Glomerular endothelial cell (primary cell): ENCODE measurements at places on chromosomes 1 and 21.
A peak's percentile ranks its signal among the peaks of the same experiment; 100 is the strongest.

DNA sequence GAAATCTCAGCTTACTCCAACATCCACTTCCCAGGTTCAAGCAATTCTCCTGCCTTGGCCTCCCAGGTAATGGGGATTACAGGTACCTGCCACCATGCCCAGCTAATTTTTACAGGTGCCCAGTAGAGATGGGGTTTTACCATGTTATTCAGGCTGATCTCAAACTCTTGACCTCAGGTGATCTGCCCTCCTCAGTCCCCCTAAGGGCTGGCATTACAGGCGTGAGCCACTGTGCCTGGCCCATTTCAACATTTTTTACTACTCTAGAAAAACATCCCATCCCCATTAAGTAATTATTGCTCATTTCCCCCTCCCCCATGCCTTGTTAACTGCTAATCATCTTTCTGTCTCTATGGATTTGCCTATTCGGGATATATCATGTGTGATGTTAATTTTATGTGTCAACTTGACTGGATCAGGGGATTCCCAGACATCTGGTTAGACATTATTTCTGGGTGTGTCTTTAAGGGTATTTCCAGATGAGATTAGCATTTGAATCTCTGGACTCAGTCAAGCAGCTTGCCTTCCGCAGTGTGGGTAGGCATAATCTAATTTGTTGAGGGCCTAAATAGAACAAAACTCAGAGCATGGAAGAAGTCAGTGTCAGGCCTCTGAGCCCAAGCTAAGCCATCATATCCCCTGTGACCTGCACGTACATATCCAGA, 33.0 kb upstream of the ZBTB8B start:
- DNase-seq, result no peak

DNA sequence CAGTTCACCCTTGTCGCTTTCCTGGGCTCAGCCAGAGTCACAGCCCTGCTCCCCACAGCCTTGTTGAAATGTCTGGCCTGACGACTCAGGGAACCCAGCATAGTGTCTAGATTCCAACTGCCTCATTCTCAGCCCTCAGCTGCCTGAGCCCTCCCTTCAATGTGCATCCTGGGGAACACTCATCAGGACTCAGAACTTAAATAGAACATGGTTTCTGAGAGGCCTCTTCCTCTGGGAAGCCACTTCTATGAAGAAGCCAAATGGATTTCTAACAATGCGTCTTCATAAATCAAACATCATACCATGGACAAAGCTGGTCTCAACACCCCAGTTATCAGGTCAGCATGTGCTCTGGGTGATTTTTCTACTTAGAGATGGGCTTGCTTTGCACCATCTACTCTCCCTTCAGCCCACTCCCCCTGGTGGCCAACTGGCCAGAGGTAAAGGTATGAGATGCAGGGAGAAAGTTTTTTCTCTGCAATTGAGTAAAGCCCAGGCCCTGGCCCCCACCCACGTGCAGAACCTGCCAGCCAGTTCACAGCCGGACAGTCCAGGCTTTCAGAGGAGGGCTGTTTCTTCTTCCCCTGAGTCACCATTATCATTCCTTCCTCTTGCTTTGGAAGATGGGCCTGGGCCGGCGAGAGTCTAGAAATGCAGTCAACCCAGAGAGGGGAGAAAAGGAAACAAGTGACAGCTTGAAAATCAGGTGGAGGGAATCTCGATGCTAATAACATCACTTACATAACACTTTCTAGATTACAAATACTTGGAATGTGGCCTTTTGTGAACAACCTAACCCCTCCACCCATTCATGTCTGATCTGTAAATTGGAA, 32.1 kb downstream of the CD244 start:
- peak; percentile 3 for DNase-seq

GRCh38 chr1:202873026-202873425, 15.9 kb downstream of the RABIF start:
- no peak for DNase-seq

- no peak for DNase-seq
Observed at GRCh38 chr1:116988248-116988647, 13.3 kb upstream of the CD101 start.

GRCh38 chr1:237226177-237226944, 184.4 kb downstream of the RYR2 start:
- no peak for DNase-seq

- no peak for DNase-seq
Observed at GRCh38 chr1:43302721-43303470, 2.1 kb downstream of the TIE1 start.

- no peak for DNase-seq
Observed at GRCh38 chr1:119791377-119791776, 19.9 kb downstream of the REG4 start.

DNA sequence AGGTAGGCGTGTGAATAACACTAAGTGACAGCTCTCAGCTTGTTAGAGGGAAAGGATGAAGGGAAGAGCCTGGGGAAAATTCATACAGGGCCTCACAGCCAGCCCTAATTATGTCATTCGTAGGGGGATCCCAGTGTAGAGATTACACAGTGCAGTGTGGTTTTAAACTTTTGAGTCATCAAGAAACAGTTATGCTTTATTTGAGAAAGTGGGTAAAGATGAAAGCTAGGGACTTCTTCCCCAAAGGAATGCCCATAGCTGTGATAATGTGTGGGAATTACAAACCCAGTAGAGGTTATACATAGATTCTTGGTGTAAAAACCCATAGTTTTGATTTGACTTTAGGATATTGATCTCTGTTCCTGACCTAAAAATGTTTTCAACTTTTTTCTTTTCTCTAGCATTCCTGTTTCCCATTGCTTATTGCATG, 1.9 kb downstream of the TTF2 start:
- DNase-seq, result no peak

DNA sequence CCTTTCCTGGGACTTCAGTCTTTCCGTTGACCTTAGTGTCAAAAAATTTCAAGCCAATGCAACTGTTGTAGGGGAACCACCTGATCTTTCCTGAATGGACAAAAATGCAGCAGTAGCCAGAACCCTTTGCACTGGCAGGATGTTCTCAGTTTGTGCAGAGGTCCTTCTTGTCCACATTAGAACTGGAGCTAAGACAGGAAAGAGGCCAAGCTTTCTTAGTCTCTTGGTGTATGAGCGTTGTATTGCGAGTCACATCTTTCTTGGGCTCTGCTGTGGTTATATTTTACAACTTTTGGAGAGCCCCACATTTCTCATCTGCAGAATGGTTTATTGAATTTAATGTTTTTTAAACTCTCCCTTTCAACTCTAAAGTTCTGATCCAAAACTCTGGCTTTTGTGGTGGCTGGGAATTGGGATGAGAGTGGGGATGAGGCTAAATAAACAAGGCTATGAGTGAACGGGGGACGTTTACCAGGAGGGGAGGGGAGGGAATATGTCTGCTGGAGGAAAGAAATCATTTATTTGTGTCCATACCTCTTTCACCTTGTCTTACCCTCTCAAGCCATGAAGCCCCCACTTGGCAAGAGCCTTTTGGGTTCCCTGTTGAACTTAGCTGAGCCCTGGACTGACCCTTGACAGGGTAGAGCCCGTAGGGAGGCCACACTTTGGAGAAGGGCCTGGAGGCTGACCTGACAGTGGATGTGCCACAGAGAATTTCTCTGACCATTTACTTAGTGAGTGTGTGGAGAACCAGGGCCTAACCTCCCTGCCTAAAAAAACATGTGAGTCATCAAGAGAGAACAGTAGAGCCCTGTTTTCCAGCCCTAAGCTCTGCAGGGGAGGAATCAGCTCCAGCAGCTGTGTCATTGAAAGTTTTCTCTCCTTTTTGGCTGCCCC, 586 bp downstream of the CHI3L2 start:
- no peak for DNase-seq

DNA sequence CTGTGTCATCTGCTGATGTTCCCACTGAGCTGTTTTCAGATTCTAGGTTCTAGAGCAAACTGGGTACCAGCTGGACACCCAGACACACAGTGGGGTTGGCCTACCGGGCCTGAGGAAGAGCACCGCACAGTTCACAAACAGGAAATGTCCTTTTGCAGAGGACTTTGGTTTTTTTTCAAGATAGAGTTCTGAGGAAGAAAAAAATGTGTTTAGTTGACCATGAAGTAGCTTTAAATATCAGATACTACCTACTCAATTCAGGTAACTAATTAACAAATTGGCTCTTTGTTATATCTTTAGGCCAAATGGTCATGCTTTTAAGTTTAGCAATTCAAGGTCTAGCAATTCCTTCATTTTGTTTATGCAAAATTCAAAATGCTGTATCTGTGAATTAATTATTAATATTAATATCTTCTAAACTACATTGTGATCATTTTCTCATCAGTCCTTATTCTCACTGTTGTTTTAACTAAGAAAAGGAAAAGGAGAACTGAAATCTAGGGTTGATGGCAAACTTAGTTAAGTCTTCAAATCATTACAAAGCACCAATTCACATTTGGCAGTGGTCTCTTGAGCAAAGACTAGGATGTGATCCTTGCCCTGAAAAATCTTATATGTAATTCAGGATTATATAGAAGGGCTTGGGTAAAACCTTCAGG, 17.2 kb upstream of the NCF2 start:
- no peak for DNase-seq

DNA sequence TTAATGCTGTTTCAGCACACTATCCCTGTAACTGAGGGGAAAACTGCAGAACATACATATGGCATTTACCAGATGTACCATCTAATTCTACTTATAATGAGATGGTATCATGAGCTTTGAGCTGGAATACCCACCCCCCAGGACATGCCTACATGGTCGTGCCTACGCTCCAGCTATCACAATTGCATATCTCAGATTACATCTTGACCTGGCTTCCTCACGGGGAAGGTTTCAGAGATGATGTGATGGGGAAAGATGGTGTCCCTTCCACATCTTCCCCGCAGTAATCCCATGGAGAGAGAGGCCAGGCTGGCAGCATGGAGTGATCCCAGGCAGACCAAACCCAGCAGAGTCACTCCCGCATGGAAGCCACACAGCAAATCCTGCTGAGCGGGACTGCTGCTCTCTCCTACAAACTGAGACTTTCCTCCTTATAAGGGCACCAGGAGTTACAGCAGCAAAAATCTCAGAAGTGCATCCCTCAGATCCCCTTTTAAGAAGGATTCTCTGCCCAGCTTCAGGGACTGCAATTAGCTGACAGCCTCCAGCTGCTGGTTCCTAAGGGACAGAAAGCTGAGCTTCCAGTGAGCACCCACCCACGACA, 67.1 kb downstream of the KCNH1 start:
- DNase-seq, result no peak

- no peak for DNase-seq
Observed at GRCh38 chr1:907611-908451, 15.9 kb upstream of the SAMD11 start.

DNA sequence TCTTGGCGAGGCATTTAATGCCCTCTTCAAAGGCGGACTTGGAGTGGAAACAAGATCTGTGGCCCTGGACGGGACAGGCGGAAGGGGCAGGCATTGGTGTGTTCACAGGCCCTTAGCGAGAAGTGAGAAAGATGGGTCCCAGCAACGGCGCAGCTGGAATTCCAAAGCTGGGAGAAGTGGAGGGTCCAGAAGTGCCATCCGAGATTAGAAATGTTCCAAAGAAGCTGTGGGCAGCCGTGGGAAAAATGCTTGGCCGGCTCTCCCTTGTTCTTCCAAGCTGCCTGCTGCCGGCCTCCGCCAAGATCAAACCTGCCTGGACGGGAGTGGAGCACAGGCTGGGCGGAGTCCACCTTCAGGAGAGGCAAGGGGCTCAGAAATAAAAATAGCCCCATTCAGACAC, 69.4 kb upstream of the ACTRT2 start:
- DNase-seq, result no peak

DNA sequence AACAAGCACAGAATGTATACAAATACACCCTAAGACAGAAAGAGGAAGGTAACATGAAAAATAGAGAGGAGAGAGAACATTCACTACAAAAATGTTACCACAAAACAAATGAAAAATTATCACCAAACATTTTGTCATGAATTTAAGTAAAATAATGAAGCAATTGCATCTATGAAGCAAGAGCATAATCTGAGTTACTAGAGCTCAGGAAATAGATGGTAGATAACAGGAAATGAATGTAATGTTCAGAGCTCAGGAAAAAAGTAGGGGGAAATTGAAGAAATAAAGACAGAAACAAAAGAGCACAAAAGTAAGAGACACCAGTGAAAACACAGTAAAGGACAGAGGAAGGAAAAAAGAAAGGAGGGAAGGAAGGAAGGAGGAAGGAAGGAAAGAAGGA, 19.4 kb downstream of the SEC16B start:
- DNase-seq, result no peak

DNA sequence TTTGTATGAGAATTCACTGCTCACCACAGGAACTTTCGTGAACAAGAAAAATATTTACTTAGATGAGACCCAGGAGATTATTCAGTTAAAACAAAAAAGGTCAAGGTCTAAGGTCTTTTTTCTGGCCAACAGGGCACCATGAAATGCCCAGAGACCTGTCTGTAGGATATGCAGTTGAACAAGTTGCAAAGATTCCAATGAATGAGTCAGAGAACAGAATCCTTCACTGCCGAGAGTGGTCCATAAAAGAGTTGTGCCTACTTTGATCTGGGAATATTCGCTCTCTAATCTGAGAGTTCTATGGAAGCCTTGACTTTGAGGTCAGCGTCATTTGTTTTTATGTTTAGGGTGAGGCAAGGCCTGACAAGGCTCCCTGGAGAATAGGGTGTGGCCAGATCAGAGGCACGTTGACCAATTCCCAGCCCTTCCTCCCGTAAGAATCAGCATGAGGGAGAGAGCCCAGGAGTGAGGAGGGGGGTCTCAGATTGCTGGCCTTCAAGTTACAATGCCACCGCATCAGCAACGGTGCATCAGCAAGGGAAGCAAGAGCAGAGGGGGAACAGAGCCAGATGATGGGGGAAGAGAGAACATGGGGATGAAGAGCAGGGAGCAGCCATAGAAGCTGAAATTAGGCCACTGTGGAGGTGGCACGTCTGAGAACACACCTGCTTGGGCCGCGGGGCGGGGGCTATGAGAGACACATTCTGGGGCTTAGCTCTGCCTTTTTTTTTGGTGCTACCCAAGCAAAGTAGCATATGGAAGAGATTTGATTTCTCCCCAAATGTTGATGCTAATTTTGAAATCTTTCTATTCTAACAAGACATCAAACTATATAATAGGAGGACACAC, 206.4 kb upstream of the RAB4A start:
- DNase-seq, result no peak

GRCh38 chr1:218250492-218250891, 34.6 kb upstream of the RRP15 start:
- DNase-seq, result no peak

DNA sequence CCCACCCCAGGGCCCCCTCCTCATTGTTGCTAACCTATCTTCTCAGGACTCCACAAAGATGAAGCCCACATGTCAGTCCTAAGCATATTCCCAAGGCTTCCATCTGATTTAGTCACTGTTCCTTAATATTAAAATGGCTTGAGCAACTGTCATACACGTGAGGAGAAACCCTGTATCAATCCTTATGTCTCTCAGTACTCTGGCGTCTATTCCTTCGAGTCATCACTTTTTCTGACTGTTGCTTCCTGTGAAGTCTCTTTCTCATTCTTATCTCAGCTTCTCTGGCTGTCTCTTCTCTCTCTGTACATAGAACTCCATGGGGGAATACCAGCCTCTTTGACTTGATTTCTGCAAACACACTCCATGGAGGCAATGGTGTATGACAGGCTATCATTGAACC, 98.4 kb downstream of the C4BPA start:
- DNase-seq, result no peak

DNA sequence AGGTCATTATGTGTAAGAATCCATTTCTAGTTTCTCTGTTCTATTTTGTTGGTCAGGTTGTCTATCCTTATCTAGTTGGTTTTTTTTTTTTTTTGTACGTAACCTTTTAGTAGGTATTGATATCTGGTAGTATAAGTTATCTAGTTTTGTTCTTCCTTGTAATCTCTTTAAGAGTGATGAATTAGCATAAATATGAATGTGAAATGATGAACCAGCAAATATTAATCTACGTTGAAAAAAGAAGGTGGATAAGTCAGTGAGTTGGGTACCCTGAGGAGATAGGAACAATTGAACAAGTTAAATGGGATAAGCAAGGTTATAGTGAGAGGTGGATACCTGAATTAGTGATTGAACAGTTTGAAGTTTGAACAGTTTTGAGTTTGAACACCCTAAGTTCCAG, 33.9 kb downstream of the TTC3 start:
- DNase-seq, result no peak
